Ovary (tissue), 10 donors: ENCODE measurements at places on chromosomes 5 and 9. TPM values are rescaled to one million over a fixed set of nuclear protein-coding genes. Genes with fewer than 3 reads are reported as not detected.

Gene GLRA1
- not detected for total RNA-seq

- peaks cover 6% of the 10 kb centered on the region for H3K4me1 ChIP-seq
- no peak overlapping the region for H3K4me3 ChIP-seq
- no peaks in the 10 kb centered on the region for H3K27me3 ChIP-seq
- H3K36me3 ChIP-seq: no peaks in the 10 kb centered on the region
Observed at GRCh38 chr9:18601026-18601425, 127.1 kb downstream of the ADAMTSL1 start.

- no peaks in the 10 kb centered on the region for H3K27me3 ChIP-seq
- no peak overlapping the region for H3K4me3 ChIP-seq
- no peak for DNase-seq
- no peaks in the 10 kb centered on the region for H3K4me1 ChIP-seq
- H3K36me3 ChIP-seq: no peaks in the 10 kb centered on the region
- H3K27ac ChIP-seq: no peak overlapping the region
Observed at GRCh38 chr5:163916861-163917260, 411.4 kb downstream of the MAT2B start.

- DNase-seq: no peak
- H3K36me3 ChIP-seq: no peaks in the 10 kb centered on the region
- H3K4me1 ChIP-seq: peaks cover 1% of the 10 kb centered on the region
- no peaks in the 10 kb centered on the region for H3K27me3 ChIP-seq
- no peak overlapping the region for H3K27ac ChIP-seq
Observed at GRCh38 chr9:75823151-75823550, 67.3 kb upstream of the PCSK5 start.

DNA sequence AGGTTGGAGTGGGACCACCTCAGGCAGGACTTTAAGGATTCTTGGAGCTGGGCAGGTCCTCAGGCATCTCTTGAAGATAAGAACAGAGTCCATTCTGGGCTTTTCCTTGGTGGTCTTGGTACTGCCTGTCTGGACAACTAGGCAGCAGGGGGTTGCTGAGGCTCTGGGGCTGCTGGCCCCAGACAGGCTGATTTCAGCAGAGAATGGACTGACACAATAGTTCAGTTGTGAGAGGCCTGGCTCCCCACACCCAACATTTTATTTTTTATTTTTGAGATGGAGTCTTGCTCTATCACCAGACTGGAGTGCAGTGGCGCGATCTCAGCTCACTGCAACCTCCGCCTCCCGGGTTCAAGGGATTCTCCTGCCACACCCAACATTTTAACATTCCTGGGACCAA lies 4.6 kb downstream of the ANGPTL2 start:
- H3K36me3 ChIP-seq: no peaks in the 10 kb centered on the region
- H3K4me1 ChIP-seq: peaks cover 16% of the 10 kb centered on the region
- no peak overlapping the region for H3K4me3 ChIP-seq
- H3K27me3 ChIP-seq: no peaks in the 10 kb centered on the region
